COR-L47 (cell line): ENCODE measurements at places on chromosomes 7 and 10.
A peak's percentile ranks its signal among the peaks of the same experiment; 100 is the strongest.

- DNase-seq = no peak
These were observed 36.6 kb downstream of the RASGEF1A start for GRCh38 chr10:43230101-43230908.

- no peak for DNase-seq
These were observed 66.2 kb upstream of the CCNY start for GRCh38 chr10:35270100-35270499.

GRCh38 chr7:91634485-91635177, 245.9 kb downstream of the MTERF1 start:
- peak; percentile 96 for DNase-seq

GRCh38 chr7:52088008-52088901, 771.6 kb upstream of the COBL start:
- DNase-seq = no peak

GRCh38 chr7:17939606-17940301, 540 bp downstream of the SNX13 start:
- DNase-seq = no peak

DNA sequence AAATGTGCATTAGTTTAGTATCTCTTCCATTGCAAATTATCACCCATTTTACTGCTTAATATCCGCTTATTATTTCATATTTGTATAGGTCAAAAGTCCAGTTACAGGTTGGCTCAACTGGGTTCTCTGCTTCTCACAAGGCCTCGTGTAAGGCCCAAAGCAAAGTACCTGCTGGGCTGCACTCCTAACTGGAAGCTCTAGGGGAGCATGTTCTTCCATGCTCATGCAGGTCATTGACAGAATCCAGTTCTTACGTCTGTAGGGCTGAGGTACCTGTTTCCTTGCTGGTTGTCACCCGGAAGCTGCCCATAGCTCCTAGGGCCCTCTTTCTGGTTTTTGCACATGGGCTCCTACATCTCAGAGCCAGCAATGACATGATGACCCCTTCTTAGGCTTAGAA, 79.6 kb downstream of the RAPGEF5 start:
- no peak for DNase-seq
